ENCODE measurements at places on chromosomes 12 and 14.

DNA sequence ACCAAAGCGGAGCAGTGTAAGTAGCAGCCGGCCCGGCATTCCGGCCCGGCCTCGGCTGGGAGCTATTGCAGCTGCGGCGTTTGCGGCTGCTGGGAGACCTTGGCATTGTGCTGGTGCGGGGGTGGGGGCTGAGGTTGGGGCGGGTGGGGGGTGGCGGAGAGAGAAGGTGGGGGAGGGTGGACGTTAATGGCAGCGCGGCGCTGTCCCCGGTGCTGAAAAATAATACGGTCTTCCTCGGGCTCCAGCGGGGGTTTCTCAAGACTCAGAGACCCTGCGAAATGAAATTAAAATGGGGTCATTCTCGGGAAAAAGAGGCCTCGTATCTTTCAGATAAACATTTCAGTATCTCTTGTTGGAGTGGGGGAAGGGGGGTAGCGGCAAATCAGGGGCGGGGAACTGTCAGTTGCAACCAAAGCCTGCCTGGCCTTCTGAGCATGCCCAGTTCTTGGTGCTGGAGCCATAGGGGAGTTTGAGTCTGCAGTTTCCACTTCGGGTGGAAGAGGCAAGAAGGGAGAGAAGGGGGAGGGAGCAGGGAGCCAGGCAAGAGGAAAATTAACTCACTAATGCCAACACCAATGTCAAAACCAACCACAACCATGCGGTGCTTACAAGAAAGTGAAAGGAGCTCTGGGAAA is 414 bp downstream of the UNC79 start:
- no peak for DNase-seq

DNA sequence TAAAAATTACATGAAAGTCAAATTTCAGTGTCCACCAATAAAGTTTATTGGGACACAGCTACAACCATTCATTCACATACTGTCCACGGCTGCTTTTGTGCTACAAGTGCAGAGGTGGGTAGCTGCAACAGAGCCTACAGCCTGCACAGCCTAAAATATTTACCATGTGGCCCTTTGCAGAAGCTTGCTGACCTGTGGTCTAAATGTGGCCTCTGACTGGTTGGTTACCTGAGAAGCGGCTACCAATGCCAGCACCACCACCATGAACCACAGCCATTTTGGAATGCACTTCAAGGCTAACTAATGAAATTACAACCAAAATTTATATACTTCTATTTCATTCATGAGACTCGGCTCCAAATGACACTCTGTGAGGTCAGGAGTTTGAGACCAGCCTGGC is 58.6 kb downstream of the NT5DC3 start:
- no peak for DNase-seq

DNA sequence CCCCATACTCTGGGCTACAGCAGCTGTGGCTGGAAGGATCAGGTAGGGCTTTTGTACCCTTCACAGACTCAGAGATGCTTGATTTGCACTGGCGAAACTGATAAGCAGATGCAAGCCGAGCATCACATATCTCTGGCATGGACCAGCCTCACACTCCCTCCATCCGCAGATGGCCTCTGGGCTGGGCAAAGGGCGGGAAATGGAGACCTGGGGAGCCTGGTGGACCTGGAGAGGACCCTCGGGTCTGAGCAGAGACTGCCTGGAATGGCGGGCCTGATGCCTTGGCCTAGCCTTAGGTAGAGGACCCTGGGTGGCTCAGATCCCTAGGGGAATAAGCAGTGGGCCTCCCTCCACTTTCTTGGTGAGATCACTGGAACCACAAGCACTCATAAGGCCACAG is 53.2 kb downstream of the GALNT16 start:
- no peak for DNase-seq

DNA sequence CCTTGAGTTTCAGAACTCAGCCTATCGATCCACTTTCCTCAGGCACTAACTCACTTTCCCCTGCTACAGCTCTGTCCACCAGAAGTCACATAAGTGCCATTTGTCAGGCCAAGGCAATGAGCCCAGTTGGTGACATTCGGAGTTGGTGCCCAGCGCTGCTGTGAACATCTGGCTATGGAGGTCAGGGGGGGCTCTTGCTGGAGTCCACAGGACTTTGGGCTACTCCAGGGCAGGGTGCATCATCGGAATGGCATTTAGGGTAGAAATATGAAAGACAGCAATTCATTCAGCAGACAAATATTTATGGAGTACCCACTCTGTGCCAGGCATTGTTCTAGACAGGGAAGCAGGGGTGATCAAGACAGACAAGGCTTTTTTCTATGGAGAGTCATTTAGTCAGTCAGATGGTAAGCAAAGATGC is 1.5 kb upstream of the PPP1CC start:
- DNase-seq, result no peak

DNA sequence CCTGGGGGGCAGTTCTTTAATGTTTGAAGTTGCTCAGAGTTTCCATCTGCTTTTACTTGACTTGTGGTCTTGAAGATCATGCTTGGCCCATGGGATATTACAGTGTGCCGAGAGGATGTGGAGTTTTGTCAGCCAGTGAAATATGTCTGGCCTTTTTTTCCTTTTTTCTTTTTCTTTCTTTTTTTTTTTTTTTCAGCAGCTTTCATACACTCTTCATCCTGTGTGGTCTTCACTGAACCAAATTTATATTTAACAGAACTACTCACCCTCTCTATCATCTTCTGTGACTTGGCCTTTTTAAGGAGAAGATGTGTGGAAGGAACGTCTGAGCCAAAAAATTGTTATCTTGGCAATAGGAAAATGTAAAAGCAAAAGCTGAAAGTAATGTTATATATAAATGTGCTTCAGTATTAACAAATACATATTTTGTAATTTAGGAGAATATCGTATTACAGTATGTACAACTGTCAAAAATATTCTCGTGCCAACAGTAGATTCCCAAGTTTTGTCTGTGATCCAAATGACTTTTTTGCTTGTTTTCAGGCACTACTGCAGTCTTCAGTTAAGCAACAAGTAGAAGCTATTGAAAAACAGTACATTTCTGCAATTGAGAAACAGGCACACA is 200.6 kb downstream of the CCDC91 start:
- no peak for DNase-seq

DNA sequence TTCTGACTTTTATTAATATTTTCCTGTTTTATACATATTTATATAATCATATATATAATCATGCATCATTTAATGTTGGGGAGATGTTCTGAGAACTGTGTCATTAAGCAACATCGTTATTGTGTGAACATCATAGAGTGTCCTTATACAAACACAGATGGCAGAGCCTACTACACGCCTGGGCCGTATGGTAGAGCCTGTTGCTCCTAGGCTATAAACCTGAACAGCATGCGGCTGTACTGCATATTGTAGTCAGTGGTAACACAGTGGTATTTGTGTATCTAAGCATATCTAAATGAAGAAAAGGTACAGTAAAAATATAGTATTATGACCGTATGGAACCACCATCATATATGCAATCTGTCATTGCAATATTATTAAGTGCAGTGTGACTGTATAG is 44.7 kb upstream of the BCL7A start:
- no peak for DNase-seq
